ENCODE measurements at places on chromosomes 11 and 22.

GRCh38 chr11:79059141-79059540, 381.7 kb downstream of the TENM4 start:
- H3K4me3 ChIP-seq, result no peak overlapping the region
- peaks cover 16% of the 10 kb centered on the region for H3K4me1 ChIP-seq
- no peaks in the 10 kb centered on the region for H3K27me3 ChIP-seq
- no peaks in the 10 kb centered on the region for H3K36me3 ChIP-seq
- no peak for DNase-seq

- H3K27me3 ChIP-seq, result no peaks in the 10 kb centered on the region
- H3K27ac ChIP-seq, result no peak within 1 kb of the TSS
- no peak within 1 kb of the TSS for H3K4me3 ChIP-seq
- H3K36me3 ChIP-seq, result no peaks in the 10 kb centered on the region
- DNase-seq, result no peak
These were observed at the start of gene HBB for GRCh38 chr11:5226732-5227310. TSS of gene HBB (minus strand) at chr11:5227071. CDS start at chr11:5227021, 50 bp downstream.

DNA sequence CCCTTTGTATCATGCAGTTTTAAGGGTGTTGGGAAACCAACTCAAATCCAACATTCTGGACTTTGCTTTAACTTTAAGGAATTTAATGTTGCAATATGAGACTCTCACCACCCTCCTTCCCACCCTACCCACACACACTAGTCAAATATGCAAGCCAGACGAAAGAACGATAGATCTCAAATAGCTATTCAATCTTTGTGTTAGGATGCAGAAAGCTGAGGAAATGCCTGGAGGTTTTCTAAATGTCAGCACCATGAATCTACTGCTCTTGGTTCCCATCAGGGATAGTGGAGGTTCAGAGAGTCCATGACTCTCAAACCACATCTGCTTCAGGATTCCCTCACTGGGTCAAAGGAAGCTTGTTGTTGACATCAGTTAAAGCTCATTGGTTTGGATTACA, 33.7 kb downstream of the EXPH5 start:
- peaks cover 4% of the 10 kb centered on the region for H3K4me1 ChIP-seq
- no peak for DNase-seq
- no peaks in the 10 kb centered on the region for H3K36me3 ChIP-seq
- H3K27me3 ChIP-seq, result no peaks in the 10 kb centered on the region
- no peak overlapping the region for H3K4me3 ChIP-seq

- H3K27ac ChIP-seq, result no peak overlapping the region
- DNase-seq, result no peak
- H3K4me1 ChIP-seq, result peaks cover 1% of the 10 kb centered on the region
These were observed 140.7 kb upstream of the CTSC start for GRCh38 chr11:88478136-88478815.

- no peaks in the 10 kb centered on the region for H3K27me3 ChIP-seq
- H3K36me3 ChIP-seq, result no peaks in the 10 kb centered on the region
- H3K4me1 ChIP-seq, result no peaks in the 10 kb centered on the region
- H3K27ac ChIP-seq, result no peak overlapping the region
- no peak overlapping the region for H3K4me3 ChIP-seq
These were observed 349.4 kb downstream of the FAM181B start for GRCh38 chr11:82384308-82384707.

DNA sequence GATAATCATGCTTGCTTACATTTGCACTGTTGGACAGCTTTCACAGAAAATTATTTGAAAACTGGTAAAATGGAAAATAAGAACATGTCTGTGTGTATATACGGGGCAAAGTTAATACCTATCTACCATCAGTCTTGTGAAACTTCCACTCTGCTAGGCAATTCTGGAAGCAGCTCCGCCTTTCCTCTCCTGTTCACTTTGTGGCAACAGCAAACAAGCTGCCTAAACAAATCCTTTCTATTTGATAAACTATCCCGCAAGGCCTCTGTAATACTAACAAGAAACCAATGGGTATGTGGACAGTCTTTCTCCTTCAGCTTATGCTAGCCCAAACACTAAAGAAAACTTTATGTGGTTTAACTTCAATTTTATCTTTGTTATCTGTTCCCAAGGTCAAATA, 39.2 kb upstream of the RAPSN start:
- H3K4me1 ChIP-seq, result no peaks in the 10 kb centered on the region
- H3K27me3 ChIP-seq, result no peaks in the 10 kb centered on the region
- H3K27ac ChIP-seq, result no peak overlapping the region
- peaks cover 20% of the 10 kb centered on the region for H3K36me3 ChIP-seq

- no peak overlapping the region for H3K4me3 ChIP-seq
- no peak overlapping the region for H3K27ac ChIP-seq
- H3K27me3 ChIP-seq, result no peaks in the 10 kb centered on the region
- peaks cover 3% of the 10 kb centered on the region for H3K4me1 ChIP-seq
These were observed 1.1 kb upstream of the FXYD2 start for GRCh38 chr11:117825538-117826189.

GRCh38 chr11:33830903-33831648, 56.8 kb upstream of the FBXO3 start:
- H3K4me3 ChIP-seq, result no peak overlapping the region
- DNase-seq, result no peak
- H3K4me1 ChIP-seq, result no peaks in the 10 kb centered on the region
- H3K36me3 ChIP-seq, result no peaks in the 10 kb centered on the region
- peaks cover 12% of the 10 kb centered on the region for H3K27me3 ChIP-seq

- peaks cover 2% of the 10 kb centered on the region for H3K27me3 ChIP-seq
- H3K4me3 ChIP-seq, result no peak overlapping the region
- no peaks in the 10 kb centered on the region for H3K36me3 ChIP-seq
- H3K4me1 ChIP-seq, result no peaks in the 10 kb centered on the region
- H3K27ac ChIP-seq, result no peak overlapping the region
These were observed 148.1 kb downstream of the FAM76B start for GRCh38 chr11:95641495-95641894.

DNA sequence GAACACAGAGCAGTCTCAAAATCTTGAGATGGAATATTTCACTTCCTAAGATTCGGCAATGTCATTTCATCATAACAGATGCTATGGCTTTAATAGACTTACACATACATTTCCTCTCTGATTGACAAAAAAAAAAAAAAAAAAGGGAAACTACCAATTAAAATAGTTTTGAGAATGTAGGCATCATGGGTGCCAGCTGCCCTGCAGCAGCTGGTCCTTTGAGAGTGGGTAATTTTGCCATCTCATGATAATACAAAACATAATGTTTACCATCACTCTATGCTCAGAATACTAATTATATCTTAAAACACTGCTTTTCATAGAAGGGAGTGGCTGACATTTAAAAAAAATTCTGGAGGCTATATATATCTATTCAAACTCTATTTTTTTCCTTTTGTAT, 775.6 kb upstream of the CCDC90B start:
- H3K36me3 ChIP-seq, result no peaks in the 10 kb centered on the region
- H3K27me3 ChIP-seq, result no peaks in the 10 kb centered on the region
- no peak overlapping the region for H3K27ac ChIP-seq
- no peak overlapping the region for H3K4me3 ChIP-seq

GRCh38 chr22:45059296-45059695, 49.5 kb upstream of the PHF21B start:
- H3K4me1 ChIP-seq, result no peaks in the 10 kb centered on the region
- H3K27me3 ChIP-seq, result no peaks in the 10 kb centered on the region
- H3K4me3 ChIP-seq, result no peak overlapping the region

DNA sequence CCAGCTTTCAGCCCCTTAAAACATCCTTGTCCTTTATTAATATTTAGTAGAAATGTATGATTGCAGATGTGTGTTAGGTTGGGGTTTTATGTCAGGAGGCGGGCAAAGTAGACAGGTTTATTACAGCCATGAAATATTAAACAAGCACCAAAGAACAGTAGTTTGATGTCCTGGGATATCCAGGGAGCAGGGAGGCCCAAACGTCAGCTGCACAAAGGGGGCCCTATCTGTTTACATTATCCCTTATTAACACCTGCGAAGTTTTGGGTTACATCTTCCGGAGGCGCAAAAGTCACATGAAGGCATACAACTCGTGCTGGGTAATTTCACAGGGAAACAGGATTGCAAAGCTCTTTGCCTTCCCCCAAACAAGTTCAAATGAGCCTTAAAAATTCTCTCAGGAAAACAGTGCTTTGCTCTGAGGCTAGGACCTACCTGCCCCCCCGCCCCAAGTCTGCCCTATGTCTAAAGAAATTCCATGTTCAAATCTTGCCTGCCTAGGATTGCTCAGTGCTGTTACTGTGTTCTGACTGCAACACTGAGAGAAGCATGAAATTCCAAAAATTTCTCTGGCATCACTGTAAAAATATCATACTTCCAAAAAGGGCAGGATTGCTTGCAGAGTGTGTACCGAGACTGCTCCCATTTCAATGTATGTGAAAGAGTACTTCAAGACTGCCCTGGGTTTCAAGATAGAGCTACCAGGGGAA, 8.9 kb downstream of the MN1 start:
- peaks cover 99% of the 10 kb centered on the region for H3K36me3 ChIP-seq
- peaks cover 60% of the 10 kb centered on the region for H3K4me1 ChIP-seq
- H3K4me3 ChIP-seq, result peak overlapping the region; percentile 95

- H3K4me1 ChIP-seq, result no peaks in the 10 kb centered on the region
- H3K4me3 ChIP-seq, result no peak overlapping the region
These were observed 53.2 kb upstream of the FTH1 start for GRCh38 chr11:62020661-62021060.

DNA sequence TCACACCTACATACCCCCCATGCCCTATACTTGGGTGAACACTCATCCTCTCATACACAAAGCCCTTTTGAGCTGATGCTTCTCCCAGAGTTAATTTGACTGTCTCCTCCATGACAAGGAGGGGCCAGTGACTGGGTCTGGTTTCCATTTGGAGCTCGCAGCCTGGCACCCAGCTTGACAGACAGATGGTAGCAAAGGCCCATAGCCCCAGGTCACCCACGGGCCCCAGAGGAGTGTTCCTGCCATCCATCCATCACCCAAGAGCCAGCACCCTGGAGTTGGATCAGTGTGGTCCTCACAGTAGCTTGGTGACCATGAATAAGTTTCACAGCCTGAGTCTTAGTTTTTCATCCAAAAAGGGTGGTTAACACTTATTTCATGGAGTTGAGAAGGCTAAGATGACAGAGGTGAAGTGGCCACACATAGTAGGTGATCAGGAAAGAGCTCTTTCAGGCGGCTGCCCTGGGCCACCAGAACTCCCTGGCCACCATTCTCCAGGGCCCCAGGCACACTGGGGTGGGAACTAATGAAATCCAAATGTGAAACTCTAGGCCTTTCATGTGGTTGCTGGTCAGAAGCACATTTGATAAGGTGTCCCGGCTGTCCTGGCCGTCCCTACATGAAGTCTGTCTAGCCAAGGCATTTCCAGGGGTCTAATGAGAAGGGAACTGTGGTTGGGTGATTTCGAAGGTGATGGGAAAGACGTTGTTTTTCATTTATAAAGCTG, 42.4 kb downstream of the LIF start:
- peaks cover 23% of the 10 kb centered on the region for H3K4me1 ChIP-seq
- H3K36me3 ChIP-seq, result no peaks in the 10 kb centered on the region
- H3K4me3 ChIP-seq, result no peak overlapping the region
- no peak overlapping the region for H3K27ac ChIP-seq
- H3K27me3 ChIP-seq, result no peaks in the 10 kb centered on the region

- H3K27me3 ChIP-seq, result peaks cover 49% of the 10 kb centered on the region
- no peaks in the 10 kb centered on the region for H3K36me3 ChIP-seq
- no peak for DNase-seq
- no peaks in the 10 kb centered on the region for H3K4me1 ChIP-seq
- no peak overlapping the region for H3K4me3 ChIP-seq
These were observed 7.5 kb upstream of the MICAL3 start for GRCh38 chr22:18031695-18032454.

GRCh38 chr11:45652781-45653180, 12.6 kb downstream of the CHST1 start:
- H3K4me3 ChIP-seq, result no peak overlapping the region
- no peaks in the 10 kb centered on the region for H3K36me3 ChIP-seq
- no peaks in the 10 kb centered on the region for H3K27me3 ChIP-seq
- DNase-seq, result no peak
- peaks cover 3% of the 10 kb centered on the region for H3K4me1 ChIP-seq

DNA sequence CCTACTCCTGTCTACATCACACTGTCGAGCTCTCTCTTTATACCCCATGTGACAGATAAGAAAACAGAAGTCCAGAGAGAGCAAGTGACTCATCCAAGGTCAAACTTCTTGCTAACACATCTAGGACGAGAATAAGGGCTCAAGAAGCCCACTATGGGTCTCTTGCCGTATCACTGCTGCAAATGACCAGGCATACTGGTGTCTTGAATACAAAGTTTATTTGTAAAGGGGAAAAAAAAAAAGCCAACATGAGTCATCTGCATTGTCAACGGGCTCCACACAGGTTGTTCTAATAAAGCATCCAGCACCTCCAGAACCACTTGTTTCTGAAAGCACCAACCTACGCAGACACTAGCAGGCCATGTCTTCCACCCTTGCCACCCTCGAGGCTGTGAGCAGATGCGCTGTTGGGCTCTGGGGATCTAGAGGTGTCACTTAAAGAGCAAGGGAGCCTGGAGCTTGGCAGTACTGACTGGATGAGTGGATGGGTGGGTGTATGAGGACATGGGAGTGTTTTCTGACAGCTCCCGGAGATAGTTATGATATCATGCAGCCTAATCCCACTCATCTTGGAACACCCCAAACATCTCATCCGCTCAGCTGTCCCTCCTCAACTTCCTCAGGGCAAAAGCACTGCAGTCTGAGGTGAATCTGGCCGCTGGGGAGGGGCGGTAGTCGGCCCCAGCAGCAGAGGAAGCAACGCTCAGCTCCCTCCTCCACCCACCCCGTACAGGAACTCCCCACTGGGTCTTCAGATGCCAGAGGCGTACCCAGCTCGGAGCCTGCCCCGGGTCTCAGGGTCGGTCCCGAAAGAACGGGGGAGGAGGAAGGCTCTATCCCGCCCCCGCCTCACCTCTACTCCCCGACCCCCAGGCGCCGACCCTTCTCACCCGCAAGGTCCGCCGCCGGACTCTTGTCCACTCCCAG, 1.0 kb downstream of the SMCO4 start:
- H3K4me3 ChIP-seq, result peak overlapping the region; percentile 93
- H3K27ac ChIP-seq, result no peak overlapping the region
- no peaks in the 10 kb centered on the region for H3K27me3 ChIP-seq

DNA sequence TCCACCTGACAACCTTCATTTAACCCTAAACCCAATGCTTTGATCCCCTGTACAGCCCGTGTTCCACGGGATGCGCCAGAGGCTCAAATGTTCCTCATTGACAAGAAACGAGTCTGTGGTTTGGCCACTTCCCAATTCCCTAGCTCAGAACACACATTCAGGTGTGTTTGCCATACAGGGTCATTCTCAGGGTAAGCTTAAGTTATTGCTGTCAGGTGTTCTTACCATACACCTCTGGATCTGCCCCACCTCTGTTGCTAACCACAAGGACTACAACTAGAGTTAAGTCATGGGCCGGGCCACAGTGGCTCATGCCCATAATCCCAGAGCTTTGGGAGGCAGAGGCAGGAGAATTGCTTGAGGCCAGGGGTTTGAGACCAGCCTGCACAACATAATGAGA, 45.6 kb upstream of the POLD3 start:
- no peaks in the 10 kb centered on the region for H3K27me3 ChIP-seq
- no peaks in the 10 kb centered on the region for H3K36me3 ChIP-seq
- no peak overlapping the region for H3K27ac ChIP-seq
- H3K4me1 ChIP-seq, result no peaks in the 10 kb centered on the region
- DNase-seq, result no peak

Measured in neuronal stem cell (in vitro differentiated cells).